SK-N-DZ (cell line): ENCODE measurements at places on chromosomes 5 and 9.

DNA sequence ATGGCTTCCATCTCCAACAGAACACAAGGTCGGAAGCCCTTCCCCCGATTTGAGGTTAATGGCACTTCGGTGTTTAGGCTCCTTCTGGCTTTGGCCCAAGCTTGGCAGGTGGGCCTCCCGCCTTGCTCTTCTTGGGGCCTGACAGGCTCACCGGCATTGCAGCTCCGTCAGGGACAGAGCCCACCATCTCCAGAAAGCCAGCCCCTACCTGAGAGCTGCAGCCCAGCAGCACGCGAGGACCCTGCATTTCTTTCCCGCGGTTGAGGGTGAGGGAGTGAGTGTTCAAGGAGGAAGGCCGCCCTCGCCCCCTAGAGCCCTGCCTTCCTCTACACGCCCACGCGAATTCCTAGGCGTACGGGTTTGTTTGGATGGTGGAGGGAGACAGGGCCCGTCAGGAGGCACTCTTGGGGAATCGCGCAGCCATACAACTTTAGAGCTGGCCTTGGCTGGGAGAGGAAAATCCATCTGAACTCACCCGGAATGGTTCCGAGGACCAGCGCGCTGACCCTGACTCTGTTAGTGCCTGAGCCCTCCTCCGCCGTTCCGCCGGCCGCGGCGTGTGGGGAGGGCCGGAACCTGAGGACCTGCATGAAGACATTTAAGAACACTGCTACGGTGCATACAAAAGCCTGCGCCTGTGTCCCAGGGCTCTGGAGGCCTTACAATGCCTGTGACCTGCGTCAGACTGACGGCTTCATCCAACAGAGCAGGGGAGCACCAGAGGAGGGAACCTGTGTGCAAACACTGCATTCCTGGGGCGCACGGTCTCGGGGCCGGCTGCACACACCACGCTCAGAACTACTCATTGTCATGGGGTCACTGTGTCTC is 73.8 kb downstream of the MRPL36 start:
- no peak for DNase-seq

GRCh38 chr5:178677429-178677828 is 50.6 kb upstream of the CLK4 start:
- no peak for DNase-seq

DNA sequence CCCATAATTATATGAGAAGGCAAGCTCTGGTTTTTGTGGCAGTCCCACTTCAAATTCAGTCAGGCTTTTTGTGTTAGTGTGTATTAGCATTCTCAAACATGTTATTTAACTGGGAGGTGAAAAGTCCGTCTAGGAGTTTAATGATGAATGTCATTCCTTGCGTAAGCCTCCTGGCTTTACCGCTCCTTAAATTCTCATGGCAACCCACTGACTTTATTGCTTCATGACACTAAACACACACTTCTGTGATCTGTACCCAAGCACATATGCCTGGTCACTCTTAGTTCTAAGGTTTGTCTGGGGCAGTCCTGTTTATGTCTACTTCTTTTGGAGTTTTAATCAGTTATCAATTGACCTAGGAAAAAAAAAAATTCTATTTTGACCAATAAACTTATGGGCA is 677.9 kb upstream of the DMAC1 start:
- no peak for DNase-seq

- DNase-seq = no peak
Observed at GRCh38 chr5:112772124-112772523, 34.4 kb downstream of the APC start.

DNA sequence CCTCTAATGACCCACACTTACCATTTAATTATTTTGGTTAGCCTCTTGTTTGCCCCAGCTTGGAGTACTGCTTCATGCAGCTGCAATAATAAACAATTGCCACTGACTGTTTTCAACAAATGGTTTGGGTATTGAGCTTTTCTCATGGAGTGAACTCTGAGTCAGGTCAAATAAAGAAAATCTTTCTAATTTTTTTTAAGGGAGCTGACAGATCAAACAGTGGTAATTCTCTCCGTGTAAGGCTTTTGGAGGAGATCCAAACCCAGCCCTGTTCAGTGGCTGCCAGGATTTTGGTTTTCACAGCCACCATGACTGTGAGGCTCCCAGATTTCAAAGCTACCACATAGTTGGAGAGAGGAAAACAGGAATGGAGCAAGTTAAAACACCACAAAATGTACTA is 110.7 kb upstream of the EFNA5 start:
- no peak for DNase-seq

DNA sequence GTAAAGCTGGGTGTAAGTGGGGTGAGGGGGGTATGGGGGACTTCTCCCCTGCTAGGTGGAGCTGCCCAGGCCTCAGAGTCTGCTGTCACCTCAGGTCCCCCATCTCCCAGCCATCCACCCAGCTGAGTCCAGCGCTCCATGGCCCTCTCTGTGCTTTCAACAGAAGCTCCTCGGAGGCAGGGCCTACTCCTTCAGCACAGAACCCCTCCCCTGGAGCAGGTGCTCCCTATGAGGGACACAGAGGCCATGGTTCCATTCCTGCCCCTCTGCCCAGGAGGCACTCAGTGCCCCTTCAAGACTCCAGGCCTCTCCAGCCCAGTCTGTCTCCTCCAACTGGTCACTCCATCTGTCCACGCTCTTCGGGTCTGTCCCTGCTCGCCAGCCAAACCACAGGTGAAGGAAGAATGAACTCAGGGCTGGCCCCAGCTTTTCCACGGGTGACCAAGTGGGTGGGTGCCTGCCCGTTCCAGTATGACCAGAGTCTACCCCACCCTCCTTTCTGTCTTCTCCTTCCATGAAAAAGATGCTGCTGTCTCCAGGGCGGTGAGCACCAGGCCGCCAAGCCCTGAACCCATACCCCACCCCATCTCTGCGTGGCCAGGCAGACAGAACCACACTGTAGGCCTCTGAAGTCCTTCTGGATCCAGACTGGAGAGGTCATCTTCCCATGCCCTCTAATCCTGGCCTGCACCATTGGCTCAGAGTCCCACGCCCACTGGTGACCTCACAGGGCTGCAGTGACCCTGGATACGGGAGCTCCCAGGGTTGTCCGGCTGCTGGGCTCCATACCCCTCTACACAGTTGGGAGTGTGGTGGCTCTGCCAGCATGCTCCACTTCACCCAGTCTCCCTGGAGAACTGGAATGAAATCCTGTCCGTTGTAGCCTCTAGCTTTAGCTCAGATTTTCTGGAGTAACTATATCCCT is 11.9 kb downstream of the GBGT1 start:
- DNase-seq = no peak

- DNase-seq = no peak
Observed at GRCh38 chr5:157290981-157291711, 25.2 kb downstream of the CYFIP2 start.
